Right renal cortex interstitium (tissue), 3 donors: ENCODE measurements at places on chromosomes 12 and 14. TPM values are rescaled to one million over a fixed set of nuclear protein-coding genes. Genes with fewer than 3 reads are reported as not detected.
A peak's percentile ranks its signal among the peaks of the same experiment; 100 is the strongest.

DNA sequence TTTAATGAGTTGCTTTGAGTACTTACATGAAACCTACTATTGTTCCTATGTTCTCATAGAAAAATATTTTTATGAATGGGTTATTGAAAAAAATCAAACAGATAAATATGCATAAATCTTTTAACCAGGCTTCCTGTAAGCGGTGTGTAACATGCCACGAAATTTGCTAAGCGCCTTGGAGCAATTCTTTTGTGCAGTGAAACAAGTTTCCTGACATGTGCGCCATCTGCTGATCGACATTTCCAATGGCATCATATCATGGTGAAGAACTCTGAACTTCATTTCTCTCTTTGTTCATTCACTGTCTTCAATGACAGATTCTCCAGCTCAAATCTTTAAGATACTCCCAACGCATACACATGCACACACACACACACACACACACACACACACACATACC, 145.6 kb upstream of the NAV3 start:
- peak; percentile 29 for DNase-seq

- no peak for DNase-seq
These were observed 8.8 kb upstream of the TEX22 start for GRCh38 chr14:105389534-105389933.

The GPR65 gene
- 0.64 TPM for polyA plus RNA-seq

- no peak for DNase-seq
These were observed 85.1 kb upstream of the CCDC198 start for GRCh38 chr14:57578801-57579200.

- DNase-seq, result no peak
These were observed 14.2 kb downstream of the MMAB start for GRCh38 chr12:109559200-109559505.

GRCh38 chr12:45775465-45775864, 46.0 kb downstream of the ARID2 start:
- DNase-seq, result no peak
